ENCODE measurements at places on chromosomes 1 and 21.

- DNase-seq: no peak
These were observed 31.8 kb downstream of the DIPK1A start for GRCh38 chr1:92929461-92929860.

DNA sequence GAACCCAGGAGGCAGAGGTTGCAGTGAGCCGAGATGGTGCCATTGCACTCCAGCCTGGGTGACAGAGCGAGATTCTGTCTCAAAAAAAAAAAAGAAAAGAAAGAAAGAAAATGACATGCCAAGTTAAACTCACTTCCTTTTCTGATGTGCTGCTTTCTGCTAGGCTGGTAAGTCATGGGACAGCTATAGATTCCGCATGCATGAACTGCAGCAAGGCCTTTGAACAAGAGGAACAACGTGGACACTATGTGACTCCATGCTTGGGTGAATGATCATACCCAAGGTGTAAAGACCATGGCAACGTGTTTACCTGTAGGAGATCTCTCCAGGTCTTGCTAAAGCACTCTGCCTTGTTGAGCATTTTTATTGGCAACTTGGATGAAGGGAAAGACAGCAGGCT is 10.3 kb upstream of the TTF2 start:
- DNase-seq: no peak

GRCh38 chr1:92993581-92993980 is 32.3 kb upstream of the DIPK1A start:
- no peak for DNase-seq

DNA sequence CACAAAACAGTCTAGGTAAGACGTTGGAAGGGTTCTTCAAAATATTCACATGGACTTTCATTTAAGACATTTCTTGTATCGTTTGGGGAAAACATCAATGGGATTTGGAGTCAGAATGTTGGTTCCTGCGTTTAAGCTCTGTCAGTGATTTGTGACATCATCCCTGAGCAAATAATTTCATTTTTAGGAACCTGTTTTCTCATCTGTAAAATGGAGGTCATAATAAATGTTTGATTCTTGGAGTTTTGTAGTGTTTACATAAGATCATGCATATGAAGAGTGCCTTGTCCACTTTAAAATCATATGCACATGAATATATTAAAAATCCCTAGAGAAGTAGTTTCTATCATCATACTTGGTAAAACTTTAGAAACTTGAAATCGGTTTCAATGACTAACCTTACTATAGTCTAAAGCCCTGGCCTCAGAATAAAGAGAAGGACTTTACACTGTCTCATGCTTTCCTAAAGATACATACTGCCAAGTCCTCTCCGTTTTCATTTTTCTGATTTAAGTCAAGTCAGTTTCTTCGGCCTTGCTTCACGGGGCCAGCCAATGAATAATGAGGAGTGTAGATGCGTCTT is 178.4 kb downstream of the ADSS2 start:
- DNase-seq: no peak

DNA sequence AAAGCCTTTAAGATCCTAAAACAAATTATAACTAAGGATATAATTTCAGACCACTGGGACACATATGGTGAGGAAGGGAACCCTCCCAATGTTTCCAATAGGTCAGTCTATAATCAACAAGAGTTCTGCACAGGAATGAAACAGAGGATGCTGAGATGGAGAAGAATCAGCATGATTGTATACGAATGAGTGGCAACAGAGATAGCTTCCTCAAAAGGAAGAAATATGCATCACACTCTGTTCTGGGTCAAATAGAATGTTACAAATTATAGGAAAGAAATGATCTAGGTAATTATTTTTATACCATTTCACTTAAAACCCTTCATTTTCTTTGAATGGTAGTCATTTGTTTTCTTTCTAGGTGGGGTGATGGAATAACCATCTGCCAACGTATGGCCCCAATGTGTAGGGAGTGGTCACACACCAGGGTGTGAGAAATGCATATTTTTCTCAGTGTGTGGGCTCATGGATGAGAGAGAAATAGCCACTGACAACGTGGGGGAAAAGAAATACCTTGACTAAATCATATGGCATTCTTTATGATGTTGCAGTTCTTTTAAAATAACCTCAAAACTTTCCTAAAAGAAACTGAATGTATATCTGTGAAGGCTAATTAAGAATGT is 104.6 kb upstream of the IVNS1ABP start:
- DNase-seq: no peak

- no peak for DNase-seq
These were observed 6.4 kb downstream of the ZNF687 start for GRCh38 chr1:151288502-151288901.

- peak; percentile 57 for DNase-seq
These were observed at the start of gene SLC6A17 for GRCh38 chr1:110150330-110151174. Gene SLC6A17, plus strand, starts transcription at chr1:110150494. Its CDS starts 16,436 bp downstream, at chr1:110166930.

DNA sequence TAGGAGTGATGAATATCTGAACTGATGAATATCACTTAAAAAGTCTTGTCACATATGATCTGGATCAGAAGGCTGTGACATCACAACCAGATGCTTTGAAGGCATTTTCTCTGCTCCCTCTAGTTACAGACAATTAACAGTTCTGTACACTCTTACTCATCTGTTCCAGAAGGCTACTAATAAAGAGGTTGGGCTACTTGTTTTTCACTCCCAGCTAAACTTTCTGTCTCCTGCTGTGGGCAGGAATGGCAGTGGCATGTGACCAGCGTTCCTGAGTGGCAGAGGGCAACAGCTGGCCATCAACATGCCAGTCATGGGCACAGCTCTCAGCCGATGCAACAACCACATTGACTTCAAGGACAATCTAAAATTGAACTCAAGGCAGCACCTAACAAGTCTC is 66.7 kb downstream of the SLC45A1 start:
- no peak for DNase-seq

DNA sequence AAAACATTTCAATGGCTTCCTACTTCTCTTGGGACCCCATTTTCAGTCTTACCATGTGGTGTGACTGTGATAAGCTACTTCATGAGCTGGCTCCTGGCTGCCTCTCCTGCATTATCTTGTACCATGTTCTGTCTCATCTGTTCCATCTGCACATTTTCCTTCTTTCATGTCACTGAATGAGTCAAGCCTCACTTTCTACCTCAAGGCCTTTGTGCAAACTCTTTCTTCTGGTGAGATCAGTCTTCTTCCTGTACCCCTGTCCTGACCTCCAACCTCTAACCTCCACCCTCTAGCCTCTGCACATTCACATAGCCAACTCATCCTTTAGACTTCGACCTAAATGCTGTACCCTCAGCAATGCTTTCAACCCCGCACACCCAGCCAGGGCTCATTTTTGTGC is 9.6 kb upstream of the FAM78B start:
- no peak for DNase-seq

DNA sequence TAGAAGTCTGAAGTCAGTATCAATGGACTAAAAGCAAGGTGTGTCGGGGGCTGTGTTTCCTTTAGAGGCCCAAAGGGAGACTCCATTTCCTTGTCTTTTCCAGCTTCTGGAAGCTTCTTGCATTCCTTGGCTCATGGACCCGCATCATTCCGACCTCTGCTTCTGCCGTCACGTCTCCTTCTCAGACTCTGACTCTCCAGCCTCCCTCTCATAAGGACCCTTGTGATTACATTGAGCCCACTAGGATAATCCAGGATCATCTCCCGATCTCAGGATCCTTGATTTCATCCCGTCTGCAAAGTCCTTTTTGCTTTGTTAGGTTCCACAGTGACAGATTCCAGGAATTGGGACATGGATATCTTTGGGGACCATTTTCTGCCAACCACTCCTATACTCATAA is 265.8 kb upstream of the CSF3R start:
- DNase-seq: no peak

DNA sequence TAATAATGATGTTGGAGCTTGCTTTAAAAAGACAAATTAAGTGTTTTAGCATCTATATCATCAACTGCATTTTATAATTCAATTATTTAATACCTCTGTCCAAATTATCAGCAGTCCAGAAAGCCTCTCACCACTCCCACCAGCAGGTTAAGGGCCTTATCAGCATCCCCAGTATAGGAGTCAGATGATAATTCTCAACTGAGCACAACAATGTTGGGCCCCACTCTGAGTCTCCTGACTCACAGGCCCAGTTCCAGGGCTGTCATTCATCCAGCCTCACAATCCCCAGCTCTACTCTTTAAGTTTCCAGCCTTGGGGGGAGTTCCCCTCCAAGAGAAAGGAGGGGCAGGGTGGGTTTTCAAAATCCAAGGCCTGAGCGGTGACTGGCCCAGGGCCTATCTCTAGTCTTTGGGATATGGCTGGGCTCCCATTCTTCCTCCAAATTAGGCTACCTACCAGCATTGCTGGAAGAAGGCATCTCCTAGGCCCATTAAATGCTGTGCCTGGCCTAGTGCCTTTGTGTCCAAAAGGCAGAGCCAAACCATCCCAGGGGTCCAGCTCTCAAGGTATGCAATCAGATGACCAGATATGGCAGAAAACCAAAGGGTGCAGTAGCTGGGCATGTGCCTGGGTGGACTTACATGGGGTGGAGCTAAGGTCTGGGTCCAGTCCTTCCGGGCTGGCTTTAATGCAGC is 134.1 kb downstream of the GLUL start:
- peak; percentile 94 for DNase-seq

DNA sequence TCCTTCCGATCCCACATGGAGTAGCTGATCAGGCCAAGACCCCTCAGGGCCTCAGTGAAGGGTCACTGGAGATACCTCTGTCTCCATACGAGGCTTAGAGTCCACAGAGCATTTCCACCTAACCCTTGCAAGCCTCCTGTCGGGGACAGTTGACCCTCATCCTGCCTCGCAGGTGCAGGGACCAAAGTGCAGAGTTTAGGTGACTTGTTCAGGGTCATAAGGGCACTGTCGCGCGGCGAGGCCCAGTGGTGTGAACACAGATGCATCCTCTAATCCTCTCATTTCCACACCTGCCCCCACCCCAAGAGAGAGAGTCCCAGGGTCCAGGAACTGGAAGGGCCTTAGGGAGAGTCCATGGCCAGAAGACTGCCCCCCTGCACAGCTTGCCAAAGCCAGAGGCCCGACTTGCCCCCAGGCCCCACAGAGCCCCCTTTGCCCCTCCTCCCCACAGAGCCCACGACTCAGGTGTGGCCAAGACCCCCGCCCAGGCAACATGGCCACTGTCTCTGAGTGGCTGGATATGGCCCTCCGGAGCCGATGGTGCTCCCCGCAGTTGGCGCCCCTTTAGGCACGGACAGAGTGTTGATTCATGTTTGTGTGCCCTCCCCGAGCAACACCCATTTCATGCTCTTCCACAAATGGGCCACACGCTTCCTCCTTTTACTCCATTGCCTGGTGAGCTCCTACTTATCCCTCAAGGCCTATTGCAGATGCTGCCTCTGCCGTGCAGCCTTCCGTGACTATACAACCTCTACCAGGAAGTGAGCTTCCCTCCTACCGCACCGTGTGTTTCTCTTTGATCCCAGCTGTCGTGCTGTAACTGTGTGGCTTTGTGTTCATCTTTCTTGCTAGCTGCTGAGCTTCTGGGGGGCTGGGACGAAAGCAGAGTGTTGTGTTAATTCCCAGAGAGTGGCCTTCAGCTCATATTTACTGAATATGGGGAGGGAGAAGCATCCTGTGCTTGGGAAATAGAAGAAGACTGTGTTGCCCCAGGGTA is 1.7 kb downstream of the TRPM2 start:
- no peak for DNase-seq

DNA sequence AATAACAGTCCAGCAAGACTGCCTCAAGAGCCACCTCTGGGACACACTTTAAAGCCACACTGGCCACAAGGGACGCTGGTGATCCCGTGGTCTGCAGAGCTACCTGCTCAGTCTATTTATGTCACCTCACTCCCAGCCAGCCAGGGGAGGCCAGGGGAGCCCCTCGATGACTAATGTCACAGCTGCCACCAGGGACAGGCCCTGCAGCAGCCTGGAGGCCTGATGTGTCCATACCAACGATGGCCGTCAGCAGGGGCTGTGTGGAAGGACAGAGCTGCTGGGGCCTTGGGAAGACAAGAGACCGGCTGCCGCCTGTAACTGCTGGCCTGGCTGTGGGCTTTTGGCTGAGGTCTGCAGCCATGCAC is 71.0 kb downstream of the SIK1 start:
- DNase-seq: no peak

- DNase-seq: peak; percentile 67
These were observed 77.5 kb upstream of the DNAJC6 start for GRCh38 chr1:65231718-65232330.

DNA sequence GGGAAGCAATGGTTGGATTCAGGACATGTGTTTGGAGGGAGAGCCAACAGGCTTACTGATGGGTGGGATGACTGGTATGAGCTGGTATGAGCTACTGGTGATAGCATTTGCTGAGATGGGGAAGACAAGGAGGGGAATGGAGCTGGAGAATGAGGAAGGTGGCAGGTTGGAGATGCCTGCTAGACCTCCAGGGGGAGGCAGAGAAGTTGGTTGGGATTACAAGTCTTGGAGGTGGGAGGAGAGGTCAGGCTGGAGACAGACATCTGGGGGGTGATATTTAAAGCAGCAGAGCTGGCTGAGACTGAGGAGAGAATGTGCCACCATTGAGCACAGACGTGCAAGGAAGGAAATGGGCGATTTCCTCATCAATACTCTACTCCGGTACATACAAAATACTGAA is 31.8 kb upstream of the ENO1 start:
- DNase-seq: peak; percentile 16

DNA sequence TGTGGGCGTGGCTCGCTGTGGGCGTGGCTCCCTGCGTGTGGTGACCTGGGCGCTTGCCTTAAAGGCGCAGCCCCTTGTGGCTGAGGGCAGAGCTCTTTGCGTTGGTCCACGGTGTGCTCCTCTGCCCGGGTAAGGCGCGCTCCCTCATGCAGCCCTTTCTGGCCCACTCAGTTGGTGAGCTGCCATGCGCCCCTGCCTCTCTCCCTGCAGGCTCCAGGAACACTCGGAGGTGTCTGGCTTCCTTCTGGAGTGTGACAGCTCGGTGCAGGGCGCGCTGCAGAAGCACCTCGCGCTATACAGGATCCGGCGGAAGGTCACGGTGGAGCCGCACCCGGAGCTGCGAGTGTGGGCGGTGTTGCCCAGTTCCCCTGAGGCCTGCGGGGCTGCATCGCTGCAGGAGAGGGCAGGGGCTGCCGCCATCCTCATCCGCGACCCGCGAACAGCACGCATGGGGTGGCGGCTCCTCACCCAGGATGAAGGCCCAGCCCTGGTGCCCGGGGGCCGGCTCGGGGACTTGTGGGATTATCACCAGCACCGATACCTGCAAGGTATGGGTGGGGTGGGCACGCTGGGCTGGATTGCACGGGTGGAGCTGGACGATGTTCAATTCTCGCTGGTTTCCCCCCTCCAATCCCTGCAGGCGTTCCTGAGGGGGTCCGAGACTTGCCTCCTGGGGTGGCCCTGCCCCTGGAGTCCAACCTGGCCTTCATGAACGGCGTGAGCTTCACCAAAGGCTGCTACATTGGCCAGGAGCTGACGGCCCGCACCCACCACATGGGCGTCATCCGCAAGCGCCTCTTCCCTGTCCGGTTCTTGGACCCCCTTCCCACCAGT is 9.1 kb downstream of the IBA57 start:
- peak; percentile 69 for DNase-seq

GRCh38 chr1:169081503-169082123 is 24.9 kb upstream of the ATP1B1 start:
- no peak for DNase-seq

Measured in hematopoietic multipotent progenitor cell treated with erythropoietin and hydrocortisone succinate and interleukin-3 and kit ligand, for 4 days (in vitro differentiated cells).